Spinal cord (tissue), 10 donors: ENCODE measurements at places on chromosomes 11 and 22. TPM values are rescaled to one million over a fixed set of nuclear protein-coding genes. Genes with fewer than 3 reads are reported as not detected.

GRCh38 chr22:49136816-49137180, 690.9 kb downstream of the BRD1 start:
- no peak for DNase-seq

DNA sequence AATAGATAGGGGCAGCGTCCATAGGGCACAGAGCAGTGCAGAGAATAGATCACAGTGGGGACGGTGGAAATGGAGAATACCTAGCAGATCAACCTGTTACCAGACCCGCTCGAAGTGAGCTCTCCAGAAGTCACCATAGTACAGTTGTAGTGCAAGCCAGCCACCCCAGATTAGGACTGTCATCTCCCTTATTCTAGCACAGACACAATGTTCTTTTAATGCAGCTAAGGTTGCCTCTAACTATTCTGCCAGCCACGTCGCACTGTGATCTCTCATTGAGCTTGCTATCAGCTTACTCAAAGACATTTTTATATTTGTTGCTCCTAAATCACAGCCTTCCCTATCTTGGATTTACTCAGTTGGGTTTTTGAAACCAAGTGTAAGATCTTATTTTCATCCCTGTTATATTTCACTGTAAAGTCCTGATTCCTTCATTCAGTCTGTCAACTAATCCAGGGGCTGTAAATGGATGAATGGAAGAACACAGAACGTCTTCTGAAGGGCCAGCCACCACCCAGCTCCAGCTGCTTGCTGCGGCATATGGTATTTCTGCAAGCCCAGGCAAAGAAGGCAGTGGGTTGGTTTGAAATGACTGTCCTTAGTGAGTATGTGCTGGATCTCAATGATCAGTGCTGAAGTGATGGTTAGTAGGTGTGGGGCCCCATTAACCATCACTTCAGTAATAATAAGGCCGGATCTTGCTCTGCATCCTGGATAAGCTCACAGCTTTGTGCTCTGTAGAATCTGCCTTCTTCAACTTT, 3.4 kb downstream of the PARVA start:
- no peak for DNase-seq

DNA sequence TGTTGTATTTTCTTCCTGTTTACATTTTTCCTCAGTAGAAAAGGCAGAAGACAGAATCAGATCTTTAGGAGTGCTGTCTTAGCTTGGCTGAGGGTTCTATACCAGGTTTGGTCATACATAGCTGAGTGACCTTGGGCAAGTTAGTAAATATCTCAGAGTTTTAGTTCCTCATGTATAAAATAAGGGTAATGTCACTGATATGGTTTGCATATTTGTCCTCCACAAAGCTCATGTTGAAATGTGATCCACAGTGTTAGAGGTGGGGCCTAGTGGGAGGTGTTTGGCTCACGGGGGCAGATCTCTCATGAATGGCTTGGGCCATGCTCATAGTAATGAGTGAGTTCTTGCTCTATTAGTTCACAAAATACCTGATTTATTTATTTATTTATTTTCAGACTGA, 7.5 kb upstream of the HTR3A start:
- DNase-seq: no peak

- no peak for DNase-seq
Measured at GRCh38 chr11:115132436-115133228, 371.6 kb downstream of the CADM1 start.

DNA sequence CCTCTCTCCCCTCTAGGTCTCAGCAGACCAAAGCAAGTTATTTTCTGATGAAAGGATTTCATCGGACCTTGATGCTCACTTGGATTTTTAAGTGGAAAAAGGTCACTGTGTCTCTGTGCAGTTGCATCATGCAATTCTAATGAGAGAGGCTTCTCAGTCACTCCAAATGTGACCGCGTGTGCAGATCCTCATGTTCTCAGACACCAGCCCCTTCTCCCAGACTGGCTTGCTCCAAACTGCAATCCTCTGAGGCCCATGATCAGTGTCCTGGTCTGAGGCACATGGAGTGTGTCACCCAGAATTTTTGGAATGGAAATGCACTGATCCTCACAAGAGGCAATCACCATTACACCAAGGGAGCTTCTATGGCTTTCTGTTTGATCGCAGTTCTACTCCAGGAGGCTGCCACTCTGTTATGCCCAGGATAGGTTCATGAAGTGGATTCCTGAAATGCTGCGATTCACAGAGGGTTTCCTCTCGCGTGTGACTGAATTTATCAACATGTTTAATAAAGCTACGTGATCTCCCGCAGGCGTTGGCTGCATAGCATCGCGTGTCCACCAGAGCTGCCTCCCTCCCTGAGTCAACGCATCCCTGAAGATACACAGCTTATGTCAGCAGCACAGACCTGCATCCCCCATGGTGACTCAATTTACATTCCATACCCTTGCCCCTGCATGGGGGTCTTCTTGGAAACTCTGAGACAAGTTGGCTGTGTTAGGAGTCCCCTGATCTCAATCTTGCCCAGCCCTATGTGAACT, 544.6 kb upstream of the B3GAT1 start:
- DNase-seq: no peak

DNA sequence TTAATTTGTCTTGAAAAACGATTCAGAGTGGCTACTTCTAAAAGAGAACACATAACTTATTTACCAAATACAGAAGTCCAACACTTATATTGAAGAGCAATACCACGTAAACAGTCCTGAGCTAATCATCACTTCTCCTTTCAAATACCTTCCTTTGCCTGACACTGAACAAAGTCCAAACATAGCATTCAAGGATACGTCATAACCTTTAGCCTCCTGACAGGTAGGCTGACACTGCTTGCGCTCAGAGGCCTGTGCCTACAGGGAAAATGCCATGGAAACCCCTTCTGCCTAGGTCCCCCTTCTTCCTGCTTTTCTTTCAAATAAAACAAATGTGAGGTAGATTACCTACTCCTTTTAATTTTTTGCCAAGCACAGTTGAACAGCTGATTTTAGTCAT, 510.0 kb downstream of the INSC start:
- DNase-seq: no peak

GRCh38 chr11:61367406-61367805, 5.2 kb downstream of the TMEM138 start:
- DNase-seq: no peak

DNA sequence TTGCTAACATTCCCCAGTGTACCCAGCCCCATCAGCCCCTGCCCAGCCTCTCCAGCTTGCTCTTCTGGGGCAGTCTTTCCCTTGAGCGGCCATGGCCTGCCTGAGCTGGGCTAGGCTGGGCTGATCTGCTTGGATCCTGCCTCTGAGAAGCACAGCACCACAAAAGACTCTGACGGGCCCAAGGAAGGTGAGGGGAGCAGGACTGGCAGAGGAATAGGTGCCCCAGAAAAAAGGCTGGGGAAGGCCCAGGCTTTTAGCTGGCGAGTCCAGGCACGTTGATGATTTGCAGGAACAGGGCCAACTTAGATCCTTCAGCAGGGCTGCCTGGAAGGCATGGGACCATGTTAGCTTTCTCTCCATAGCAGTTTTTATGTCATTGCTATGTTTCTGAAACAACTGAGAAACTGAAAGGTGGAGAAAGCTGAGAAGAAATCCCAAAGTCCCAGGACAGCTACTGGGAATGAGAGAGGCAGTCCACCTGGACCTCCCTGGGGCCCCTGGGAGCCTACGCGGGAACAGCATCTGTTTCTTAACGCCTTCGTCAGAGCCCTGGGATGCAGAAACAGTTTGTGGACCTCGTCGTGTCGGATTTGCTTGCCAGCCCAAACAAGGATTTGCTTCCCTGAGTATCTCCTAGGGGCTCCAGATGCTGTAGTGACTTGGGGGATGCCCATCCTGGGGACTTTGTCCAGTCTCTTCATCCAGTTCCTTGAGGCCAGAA, 24.4 kb upstream of the FXYD6 start:
- no peak for DNase-seq

DNA sequence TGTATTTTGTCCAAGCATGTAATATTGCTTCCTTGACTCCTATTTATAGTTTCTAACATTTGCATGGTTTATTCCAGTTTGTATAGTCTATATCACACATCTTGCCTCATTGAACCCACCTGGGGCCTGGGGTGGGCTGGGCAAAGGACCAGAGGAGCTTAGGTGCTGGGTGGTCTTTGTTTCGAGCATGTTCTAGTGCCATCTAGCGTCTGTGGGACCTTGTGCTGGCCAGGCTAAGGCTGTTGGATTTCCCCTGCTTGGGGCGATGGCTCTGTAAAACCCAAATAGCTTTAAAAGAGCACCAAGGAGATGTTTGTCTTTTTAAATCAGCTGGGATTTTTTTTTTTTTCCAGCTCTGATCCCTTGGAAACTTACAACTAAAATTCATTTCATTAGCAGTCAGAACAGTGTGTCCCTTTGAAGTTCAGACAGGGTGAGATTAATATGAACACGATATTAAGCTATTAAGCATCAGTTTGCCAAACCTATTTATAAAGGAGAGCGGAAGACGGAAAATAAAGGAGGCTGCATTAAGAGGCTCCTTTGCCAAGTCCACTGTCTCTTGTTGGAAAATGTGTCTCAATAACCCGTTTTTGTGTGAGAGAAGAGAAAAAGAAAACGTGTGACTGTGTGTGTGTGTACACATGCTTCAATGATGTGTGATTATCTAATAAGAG, 157.4 kb downstream of the COMMD9 start:
- no peak for DNase-seq

GRCh38 chr22:37282385-37282677, at the start of gene CYTH4:
Gene CYTH4, plus strand, starts transcription at chr22:37282508. Its CDS starts 62 bp downstream, at chr22:37282570.
- DNase-seq: no peak

DNA sequence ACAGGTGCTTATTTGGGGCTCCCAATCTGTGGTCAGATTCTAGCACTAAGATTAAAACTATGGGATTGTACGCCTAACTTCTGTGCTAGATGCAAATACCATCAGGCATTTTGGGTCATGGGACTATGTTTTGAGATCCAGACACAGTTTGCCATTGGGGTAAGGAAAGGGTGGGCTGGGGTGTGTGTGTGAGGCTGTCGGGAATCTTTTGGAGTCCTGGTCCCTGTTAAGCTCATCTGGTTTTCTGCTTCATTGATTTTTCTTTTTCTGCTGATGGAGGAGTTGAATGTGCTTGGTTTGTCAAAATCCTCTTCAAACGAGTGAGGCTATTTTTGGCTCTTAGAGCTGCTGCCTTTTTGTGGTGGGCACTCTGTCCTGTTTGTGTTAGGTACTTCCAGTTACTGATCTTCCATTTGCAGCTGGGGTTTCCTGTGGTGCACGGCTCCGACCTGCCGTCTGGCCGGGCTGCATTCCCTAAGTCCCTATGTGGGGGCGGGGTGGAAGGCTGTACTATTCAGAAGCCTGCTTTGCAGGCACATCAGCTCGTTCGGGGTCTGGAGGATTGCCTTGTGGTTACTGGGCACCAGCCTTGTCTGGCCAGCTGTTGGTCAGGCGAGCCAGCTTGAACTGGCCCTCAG, 2.9 kb downstream of the BCR start:
- DNase-seq: no peak

- no peak for DNase-seq
Measured at GRCh38 chr22:17891481-17892167, 117.4 kb upstream of the BID start.

DNA sequence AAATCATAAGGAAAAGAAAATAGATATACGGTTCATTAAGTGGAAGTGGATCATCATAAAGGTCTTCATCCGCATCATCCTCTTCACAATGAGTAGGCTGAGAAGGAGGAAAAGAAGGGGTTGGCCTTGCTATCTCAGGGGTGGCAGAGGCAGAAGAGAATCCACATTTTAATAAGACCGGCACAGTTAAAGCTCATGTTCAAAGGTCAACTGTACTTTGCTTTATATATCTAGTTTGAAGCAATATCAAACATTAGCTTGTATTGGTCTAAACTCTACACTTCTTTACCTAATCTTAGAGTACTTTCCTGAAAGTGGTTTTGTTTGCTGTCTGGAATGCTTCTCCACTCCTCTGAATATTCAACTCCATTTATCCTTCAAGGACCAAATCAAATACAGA, 5.7 kb upstream of the PPFIBP2 start:
- DNase-seq: no peak

DNA sequence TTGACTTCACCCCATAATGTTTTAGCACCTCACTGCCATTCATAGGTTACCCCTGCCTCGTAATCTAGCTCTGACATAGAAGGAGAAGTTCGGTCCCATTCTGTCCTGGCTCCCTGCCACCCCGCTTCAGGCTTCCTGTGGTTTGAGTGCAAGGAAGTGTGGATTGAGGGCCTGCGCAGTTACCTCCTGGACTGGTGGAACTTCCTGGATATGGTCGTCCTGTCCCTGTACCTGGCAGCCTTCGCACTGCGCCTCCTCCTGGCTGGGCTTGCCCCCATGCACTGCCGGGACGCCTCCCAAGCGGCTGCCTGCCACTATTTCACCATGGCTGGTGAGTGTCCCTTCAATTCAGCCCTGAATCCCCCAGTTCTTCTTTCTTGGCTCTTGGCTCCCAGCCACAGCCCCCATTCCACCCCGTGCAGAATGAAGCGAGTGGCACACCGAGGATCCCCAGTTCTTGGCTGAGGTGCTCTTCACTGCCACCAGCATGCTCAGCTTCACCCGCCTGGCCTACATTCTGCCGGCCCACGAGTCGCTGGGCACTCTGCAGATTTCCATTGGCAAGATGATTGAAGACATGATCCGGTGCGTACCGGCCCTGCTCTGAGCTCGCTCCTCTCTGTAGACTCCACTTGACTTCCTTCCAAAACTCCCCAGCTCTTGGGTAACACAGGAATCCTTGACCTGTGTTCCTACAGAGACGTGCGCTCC, 15.4 kb downstream of the ART5 start:
- DNase-seq: no peak

- DNase-seq: no peak
Measured at GRCh38 chr11:75632962-75633361, 35.9 kb downstream of the MAP6 start.

GRCh38 chr22:48757985-48758561, 1069.6 kb downstream of the BRD1 start:
- DNase-seq: no peak

GRCh38 chr22:18145676-18146388, 4.1 kb upstream of the USP18 start:
- no peak for DNase-seq

Gene CCDC73
- total RNA-seq: not detected

Gene TTC9C
- total RNA-seq: 30.7 TPM

Gene CCDC89
- total RNA-seq: 5.5 TPM

Gene CHST1
- total RNA-seq: 8.5 TPM

Gene GPR83
- total RNA-seq: 7.1 TPM

Gene GPHA2
- total RNA-seq: 0.59 TPM

Gene VPS26B
- 51.0 TPM for total RNA-seq
